NCI-H526 treated with DMSO at 0.1 percent for 48 hours (cell line): ENCODE measurements at places on chromosomes 1 and 21.

- DNase-seq: no peak
Measured at GRCh38 chr1:243233908-243234307, 21.2 kb downstream of the CEP170 start.

GRCh38 chr1:185813401-185813979 lies 79.3 kb downstream of the HMCN1 start:
- peak; percentile 89 for DNase-seq

- DNase-seq: no peak
Measured at GRCh38 chr1:32503153-32503552, 36.1 kb upstream of the ZBTB8A start.

- DNase-seq: no peak
Measured at GRCh38 chr1:230926182-230926581, 52.5 kb downstream of the TTC13 start.

DNA sequence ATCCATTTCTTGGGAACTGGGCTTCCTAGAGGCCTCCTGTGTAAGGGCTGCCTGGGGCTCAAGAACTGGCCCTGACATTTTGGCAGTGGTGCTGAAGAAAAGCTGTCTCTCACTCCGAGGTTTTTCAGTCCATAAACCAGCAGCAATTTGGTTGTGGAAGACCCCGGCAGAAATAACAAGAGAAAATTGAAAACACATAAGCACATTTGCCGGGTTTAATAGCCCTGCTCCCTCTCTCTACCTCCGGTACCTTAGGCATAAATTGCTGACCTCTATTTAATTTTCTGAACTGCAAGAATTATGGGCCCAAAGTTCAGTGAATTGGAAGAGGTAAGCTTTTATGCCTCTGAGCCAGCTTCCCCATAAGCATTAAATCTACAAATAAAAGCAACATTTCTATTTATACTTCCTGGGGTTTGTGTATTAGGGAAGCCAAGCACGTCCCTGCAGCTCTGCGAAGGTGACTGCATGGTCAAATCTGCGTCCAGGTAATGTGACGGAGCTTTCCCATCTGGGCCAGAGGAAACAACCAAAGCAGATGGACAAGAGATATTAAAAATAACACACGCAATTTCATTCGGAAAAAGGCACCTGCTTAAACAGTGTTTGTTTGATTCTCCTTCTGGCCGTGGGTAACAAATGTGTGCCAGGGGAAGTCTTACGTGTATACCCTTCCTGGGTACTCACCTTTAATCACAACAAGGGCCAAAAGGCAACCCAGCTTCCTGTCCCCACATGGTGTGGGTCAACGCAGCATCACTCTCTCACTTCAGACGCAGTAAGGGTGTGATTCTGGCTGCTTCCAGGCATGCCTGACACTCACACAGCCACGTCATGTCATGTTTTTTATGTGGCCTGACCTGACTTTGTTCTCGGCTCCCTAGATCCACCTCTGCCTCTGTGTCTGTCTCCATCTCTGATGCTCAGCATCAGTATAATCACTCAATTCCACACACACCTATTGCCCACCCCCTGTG lies 69.2 kb downstream of the PAPPA2 start:
- DNase-seq: no peak

- DNase-seq: no peak
Measured at GRCh38 chr1:234999513-234999940, 129.1 kb downstream of the TOMM20 start.
